ENCODE measurements at places on chromosomes 7 and 10.

DNA sequence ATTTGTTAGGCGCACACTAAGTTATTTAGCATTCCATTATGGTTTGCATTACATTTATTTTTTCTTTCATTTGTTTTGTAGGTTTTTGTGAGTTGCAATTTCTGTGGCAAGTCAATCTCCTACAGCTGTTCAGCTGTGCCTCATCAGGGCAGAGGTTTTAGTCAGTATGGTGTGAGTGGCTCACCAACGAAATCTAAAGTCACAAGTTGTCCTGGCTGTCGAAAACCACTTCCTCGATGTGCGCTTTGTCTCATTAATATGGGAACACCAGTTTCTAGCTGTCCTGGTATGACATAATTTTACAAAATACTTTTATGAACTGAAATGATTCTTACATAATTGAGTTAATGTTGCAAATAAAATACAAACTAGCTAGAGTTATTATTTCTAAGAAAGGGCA, 29.5 kb downstream of the MIOS start:
- no peak for DNase-seq

DNA sequence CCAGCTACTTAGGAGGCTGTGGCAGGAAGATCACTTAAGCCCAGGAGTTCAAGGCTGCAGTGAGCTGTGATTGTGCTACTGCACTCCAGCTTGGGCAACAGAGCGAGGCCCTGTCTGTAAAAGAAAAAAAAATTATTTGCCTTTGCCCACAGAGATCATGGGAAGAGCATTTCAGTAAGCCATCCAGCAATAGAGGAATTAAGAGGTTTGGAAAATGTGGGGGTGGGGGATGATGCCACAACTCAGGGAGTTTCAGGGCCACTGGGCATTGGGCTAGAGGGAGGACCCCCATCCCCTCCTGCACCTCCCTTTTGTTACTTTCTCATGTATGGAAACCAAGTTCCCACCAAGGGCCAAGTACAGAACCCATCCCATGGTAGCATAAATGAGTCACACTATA, 38.4 kb downstream of the SVIL start:
- DNase-seq, result no peak

- DNase-seq, result no peak
Observed at GRCh38 chr10:22433875-22434274, 88.6 kb downstream of the SPAG6 start.

DNA sequence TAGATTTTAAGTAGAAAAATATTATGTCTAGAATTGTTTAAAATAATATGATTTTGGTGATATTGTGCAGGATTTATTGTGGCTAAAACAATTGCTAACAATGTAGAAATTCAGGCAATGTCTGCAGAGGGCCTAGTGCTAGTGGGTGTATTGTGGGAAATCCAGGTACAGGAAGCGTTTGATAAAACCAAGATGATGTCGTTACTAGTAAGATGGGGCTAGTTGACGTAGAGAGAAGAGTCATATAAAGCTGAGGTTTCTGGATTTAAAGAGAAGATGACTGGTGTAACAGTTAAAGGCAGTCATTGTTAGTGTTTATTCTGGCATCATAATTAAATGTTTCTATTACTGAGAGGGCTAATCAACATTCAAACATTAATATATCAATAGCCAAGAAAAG, 43.5 kb downstream of the ADK start:
- DNase-seq, result no peak

DNA sequence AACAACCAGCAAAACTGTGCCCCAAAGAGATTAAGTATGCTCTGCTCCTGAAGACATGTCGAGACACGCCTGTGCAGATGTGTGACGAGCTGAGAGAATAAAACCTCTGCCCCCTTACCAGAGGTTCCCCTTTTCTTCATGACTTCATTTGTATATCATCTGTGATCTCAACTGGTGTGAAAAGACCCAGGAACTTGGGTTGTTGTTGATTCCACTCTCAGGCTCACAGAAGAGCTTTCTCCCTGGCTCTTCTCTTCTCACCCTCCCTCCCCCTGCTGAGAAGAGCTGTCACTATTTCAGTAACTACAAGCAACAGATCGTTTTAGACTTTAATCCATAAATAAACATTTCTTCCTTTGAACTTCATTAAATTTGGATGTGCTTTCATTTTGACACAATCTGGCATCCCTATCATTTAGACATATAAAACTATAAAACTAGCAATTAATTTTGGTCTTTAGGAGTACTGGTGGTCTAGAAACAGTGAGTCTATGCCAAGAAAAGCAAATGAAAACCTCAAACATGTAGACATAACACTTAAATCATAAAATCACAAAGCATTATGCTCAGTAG, 179.3 kb upstream of the FZD8 start:
- DNase-seq, result no peak

GRCh38 chr10:18561861-18562551, 89.4 kb downstream of the NSUN6 start:
- no peak for DNase-seq

DNA sequence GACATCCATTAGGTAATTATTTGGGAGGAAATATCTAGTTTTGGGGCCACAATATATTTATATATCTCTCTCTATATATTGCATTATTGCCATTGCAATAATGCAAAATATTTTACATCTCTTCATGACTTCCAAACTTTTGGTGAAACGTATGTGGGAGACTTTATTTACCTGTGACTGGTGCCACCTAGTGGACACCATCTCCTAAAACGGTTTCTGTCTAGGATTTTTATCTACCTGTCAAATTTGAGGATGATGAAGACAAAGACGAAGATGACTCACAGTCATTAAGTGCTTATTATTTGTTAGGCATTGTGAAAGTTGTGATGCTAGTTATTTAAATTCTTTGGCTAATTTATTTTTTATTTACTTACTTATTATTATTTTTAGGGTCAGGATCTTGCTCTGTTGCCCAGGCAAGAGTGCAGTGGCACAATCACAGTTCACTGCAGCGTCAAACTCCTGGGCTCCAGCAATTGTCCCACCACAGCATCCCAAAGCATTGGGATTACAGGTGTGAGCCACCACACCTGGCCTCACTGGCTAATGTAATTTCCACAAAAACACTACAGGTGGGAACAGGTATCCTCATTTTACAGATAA, 18.7 kb upstream of the CBLL1 start:
- peak; percentile 9 for DNase-seq

DNA sequence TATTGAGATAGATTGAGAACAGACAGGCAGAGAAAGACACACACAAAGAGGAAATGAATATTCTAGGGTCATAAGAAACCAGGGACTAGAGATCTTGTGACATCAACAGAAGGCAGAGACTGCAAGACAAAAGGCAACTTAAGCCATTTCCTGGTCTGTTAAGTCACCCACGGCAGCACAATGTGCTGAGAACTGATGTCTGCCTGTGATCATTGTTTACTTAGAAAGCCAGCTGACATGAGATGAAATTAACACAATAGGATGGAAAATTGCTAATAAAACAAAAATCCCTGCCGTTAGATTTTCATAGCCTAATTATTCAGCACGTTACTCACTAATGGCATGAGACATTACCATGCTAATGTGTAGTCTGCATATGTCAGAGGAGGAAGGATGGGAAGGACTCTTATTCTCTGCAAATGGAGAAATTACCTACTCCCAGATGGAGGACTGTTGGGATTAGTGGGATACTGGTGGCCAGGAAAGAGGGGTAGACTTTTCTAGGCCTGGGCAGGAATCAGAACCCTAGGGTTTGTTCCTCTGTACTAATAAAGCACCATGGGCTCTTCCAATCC, 191.3 kb upstream of the PODXL start:
- no peak for DNase-seq

DNA sequence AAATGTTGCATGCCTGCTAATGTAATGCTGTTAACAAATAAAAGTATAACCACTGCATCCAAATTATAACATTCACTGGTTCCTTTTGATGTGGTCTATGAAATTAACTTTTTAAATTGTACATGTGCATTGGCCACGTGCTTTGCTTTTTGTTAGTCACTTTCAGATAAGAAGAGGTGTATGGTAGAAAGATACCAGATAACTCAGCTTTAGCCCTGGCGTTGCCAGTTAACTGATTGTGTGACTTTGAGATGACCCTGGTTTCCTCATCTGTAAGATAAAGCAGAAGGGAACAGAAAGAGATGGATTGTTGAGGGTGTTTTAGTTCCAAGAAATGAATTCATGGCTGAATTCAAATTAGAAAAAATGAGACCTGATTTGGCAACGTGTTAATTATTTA, 1.9 kb upstream of the TRDMT1 start:
- DNase-seq, result no peak

- no peak for DNase-seq
Observed at GRCh38 chr10:75464478-75465449, 33.3 kb downstream of the LRMDA start.

DNA sequence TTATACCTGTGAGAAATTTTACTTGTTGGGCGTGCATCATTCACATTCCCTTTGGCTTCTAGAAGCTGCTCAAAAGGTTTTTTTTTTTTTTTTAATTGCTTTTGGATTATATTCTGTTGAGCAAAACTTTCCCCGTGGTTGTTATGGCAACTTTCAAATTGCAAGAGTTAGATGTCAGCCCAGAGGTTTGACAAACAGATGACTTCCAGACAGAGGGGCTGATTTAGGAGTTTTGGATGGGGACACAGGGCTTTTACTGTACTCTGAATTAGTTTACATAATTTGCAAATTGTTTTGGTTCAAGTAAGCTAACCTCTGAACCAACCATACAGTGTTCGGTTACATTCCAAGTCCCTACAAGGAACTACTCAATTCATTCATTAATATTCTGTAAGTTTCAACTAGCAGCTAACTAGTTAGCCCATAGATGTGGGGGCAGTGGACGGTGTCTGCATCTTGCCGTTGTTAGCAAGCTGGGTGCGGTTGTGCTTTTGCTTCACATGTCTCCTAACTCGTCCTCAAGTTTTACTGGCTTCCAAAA, 66.4 kb upstream of the JAZF1 start:
- no peak for DNase-seq

DNA sequence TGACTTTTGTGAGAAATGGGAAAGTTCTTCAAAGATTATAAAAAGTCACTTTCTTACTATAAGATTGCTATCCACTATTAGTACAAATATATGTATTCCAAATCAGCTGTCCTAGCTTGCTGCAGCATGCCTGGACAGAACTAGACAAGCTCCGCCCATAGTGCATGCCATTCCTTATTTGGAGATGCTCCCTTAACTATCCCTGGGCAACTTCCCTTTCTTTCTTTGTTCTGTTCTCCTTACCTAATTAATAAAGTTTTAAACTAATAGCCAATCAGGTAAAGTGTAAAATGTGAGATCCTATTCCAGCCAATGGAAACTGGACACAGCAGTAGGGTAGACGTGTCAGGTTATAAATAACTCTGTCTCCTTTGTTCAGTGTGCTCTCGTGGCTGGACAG, 281.9 kb downstream of the CAMK1D start:
- no peak for DNase-seq

GRCh38 chr7:99372275-99373090, 2.0 kb upstream of the ARPC1B start:
- no peak for DNase-seq

DNA sequence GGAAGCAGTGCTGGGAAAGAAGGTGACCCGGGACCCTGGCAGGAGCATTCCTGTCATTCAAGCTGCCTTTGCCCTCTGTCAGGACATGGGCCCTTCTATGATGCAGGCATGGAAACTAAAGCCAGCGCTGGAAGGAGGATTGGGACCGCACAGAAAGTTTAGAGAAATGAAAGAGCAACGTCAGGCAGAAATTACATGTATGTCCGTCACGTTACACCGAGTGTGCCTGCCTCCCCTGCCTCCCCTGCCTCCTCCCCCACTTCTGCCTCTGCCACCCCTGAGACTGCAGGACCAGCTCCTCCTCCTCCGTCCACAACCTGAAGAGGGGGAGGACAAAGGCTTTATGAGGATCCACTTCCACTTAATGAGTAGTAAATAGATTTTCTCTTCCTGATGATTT, 13.9 kb upstream of the PWWP2B start:
- DNase-seq, result no peak

- DNase-seq, result no peak
Observed at GRCh38 chr10:89343089-89343767, 15.4 kb downstream of the IFIT3 start.

DNA sequence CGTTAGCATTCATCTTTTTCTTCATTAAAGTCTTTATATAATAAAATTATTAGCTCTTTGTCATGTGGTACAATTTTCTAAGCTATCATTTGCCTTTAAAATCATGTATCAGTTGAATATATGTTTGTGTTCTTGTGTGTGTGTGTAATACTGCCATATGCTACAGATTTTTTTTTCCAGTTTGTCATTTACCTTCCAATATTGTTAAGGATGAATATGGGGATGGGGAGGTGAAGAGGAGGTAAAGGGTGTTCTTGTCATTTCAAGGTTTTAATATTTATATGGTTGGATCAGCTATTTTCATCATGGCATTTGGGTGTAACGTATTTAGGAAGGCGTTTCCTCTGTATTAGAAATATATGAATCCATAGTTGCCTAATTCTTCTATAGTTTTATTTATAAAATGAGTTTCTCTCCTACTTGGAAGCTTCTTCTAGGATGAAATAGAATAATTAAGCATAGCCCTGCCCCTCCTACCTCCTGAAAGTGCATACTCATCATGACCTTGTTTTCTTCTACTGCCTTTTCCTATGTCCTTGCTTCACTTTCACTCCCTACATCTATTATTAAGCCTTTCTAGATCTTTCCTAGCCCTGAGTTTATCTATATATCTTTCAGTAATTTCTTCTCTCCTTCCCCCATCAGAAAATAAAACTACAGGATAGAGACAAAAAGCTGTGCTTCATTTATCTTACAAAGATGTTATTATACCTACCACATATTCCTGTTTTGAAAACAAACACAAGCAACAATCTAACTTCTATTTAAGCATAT, 25.1 kb downstream of the RAB18 start:
- DNase-seq, result no peak

GRCh38 chr10:99368646-99369045, 39.5 kb downstream of the CNNM1 start:
- DNase-seq, result no peak

DNA sequence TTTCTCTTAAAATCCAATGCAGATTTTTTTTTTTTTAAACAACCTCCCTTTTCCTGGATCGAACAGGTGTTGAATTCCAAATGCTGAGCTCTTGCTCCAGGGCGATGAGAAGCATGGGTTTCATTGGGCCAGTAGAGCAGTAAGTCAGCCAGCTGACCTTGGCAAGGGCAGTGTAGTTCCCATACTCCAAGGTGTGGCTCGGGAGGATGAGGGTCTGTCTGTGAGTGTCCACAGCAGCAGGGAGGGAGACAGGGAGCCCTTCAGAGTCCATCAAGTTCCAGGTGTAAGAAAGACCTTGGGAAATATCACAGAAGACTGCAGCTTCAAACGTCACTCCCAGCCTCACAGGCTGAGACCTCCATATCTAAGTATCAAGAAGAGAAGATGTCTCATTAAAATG, 50.4 kb downstream of the PKD1L1 start:
- DNase-seq, result no peak

- no peak for DNase-seq
Observed at GRCh38 chr7:105638334-105638733, 57.0 kb upstream of the EFCAB10 start.

GRCh38 chr7:127813991-127814541, 162.1 kb downstream of the SND1 start:
- DNase-seq, result no peak

- no peak for DNase-seq
Observed at GRCh38 chr10:82037076-82037475, 162.1 kb downstream of the NRG3 start.
